ENCODE measurements at places on chromosomes 12 and 14.

DNA sequence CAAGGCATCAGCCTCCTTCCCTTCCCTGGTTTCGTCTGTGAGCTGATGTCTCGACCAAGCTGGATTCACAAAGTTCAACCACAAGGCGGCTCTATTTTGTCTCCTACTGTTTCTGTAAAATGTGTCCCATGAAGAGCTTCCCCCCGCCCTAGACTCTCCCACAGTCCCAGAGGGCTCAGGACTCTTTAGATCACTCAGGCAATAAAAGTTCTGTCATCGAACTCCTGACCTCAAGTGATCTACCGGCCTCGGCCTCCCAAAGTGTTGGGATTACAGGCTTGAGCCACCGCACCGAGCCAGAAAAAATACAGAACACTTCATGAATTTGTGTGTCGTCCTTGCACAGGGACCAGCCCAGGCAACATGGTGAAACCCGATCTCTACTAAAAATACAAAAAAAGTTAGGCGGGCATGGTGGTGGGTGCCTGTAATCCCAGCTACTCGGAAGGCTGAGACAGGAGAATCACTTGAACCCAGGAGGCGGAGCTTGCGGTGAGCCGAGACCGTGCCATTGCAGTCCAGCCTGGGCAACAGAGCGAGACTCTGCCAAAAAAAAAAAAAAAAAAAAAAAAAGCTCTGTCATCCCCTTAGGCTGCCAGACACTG, 149.4 kb downstream of the BCL11B start:
- DNase-seq, result no peak

DNA sequence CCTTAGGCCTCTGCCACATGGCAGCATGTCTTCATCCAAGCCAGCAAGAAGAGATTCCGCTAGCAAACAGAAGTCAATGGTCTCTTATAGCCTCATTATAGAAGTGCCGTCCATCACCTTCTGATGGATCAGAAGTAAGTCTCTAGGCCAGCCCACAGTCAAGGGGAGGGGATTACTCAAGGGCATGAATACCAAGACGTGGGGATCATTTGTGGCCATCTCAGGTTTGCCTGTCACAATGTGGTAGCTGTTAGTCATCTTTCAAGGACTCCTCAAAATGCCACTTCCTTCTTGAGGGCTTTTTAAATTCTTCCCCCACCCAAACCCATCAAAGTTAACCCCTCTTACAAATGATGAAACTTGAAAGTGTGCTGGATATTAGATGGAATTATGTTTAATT, 8.1 kb upstream of the ADCY6 start:
- DNase-seq, result no peak

DNA sequence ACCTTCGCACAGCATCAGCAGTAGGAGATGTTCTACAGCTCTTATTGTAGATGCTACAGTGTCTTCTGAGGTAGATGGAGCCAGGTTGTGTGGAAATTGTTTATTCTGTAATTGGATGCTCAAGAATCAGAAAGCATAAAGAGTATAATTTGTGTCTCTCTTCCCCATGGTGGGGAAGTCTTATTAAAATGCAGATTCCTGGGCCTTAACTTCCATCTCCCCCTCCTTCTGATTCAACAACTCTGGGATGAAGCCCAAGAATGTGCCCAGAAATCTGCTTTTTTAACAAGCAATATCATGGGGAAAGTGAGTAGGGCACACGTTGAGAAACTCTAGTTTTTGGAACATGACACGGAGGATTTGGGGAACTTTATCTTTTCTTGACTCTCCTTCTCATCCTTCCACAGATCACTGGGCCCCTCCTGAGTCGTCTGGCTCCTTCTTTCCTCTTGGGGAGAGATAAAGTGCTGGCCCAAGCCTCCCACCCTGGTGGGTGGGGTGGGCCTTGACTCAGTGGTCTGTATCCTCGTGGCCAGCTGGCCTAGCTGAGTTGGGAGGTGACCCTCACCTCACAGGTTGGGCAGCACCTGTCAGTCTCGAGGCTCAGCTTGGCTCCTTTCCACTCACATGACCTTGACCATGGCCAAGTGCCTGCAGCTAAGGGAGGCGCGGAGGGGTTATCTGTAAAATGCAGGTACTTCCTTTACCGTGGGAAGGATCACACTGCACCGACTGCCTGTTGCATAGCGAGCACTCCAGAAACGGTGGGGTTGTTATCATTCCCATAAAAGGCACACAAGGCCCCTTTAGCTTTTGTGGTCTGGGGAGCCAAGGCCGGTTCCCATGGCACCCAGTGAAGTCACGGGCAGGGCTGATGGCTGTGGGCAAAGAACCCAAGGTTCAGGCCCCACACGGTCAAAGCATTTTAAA, 141.9 kb downstream of the CHST11 start:
- no peak for DNase-seq

DNA sequence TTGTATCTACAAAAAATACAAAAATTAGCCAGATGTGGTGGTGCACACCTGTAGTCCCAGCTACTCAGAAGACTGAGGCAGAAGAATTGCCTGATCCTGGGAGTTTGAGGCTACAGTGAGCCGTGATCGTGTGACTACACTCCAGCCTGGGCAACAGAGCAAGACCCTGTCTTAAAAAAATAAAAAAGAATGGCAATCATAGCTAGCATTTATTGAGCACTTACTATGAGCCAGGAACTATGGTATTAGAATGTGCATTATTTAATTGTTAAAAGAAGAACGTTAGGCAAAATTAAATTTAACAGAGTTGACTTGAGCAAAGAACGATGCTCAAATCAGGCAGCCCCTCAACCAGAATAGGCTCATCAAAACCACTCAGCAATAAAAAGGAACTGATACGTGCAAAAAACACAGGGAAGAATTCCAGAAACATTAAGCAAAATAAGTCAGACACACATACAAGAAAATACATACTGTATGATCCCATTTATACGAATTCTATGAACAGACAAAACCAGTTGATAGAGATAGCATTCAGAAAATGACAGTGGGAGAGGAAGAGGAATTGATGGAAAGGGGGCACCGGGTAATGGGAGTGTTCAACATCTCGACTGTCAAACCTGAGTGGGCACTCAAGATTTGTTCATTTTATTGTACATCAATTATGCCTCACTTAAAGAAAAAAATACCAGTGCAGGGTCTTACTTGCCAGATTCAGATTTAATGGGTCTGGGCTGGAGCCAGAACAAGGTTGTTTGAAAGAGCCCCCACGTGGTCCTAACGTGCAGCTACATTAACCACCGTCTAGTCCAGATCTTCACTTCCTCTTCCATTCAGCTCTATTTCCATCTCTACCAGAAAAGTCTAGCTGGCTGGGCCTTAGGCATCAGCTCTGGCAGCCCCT, 8.0 kb downstream of the SCNN1A start:
- peak; percentile 30 for DNase-seq

DNA sequence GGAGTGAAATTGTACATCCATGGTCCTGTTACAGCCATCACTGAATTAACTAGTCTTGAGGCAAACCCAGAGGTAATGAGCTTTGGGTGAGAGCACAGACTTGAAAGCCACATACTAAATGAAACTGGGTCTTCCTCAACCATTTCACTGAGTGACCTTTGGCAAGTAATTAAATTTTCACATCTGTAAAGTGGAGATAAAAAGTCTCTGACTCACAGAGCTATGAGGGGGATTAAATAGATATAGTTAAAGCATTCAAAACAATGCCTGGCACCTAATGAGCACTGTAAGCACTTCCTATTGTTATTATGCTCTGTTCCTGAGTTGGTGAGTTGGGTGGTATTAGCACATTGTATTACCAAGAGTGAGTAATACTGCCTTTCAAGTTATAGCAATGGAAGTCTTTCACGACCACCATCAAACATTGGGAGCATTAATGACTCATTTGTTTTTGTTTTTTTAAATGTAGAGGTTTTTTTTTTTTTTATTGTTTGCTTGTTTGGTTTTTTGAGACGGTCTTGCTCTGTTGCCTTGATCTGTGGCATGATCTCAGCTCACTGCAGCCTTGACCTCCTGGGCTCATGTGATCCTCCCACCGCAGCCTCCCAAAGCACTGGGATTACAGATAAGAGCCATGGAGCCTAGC, 12.5 kb upstream of the STRN3 start:
- no peak for DNase-seq

- no peak for DNase-seq
Measured at GRCh38 chr12:95480230-95480629, 6.3 kb downstream of the METAP2 start.

GRCh38 chr14:58912287-58912686, 274.5 kb downstream of the DACT1 start:
- no peak for DNase-seq

DNA sequence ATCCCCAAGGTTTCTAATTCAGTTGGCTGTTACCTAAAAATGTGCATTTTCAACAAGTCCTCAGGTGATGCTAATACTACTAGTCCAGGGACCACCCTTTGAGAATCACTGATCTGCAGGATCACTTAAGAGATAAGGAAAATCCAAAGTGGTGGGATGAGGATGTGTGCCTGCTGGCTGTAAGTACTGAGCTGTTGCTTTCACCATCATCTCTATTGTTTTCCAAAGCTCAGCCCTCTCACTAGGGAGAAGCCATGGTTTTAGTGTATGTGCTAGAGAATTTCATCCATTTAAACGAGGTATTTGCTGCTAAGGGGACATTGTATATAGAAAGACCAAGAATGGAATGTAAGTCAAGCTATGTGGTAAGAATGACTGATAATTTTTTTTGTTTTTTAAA, 202.3 kb downstream of the KIF21A start:
- DNase-seq, result no peak

GRCh38 chr12:133217219-133217618, 18.5 kb downstream of the ANHX start:
- no peak for DNase-seq

- DNase-seq, result no peak
Measured at GRCh38 chr12:89075880-89076540, 276.3 kb downstream of the DUSP6 start.

DNA sequence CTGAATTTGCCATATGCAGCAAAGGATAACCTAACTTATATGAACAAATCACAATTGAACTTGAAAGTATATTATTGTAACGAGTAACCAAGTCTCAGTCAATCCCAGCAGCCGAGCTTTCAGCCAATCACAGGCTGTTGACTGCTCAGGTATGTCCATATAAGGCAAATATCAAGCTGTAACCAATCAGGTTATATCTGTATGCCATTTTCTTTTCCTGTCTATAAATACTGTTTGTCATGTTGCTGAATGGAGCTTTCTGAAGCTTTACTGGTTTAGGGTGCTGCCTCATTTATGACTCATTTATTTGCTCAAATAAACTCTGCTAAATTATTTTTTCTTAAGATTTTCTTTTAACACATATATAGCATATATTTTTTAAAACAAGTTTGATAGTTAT, 1059.5 kb downstream of the GALC start:
- DNase-seq, result no peak

DNA sequence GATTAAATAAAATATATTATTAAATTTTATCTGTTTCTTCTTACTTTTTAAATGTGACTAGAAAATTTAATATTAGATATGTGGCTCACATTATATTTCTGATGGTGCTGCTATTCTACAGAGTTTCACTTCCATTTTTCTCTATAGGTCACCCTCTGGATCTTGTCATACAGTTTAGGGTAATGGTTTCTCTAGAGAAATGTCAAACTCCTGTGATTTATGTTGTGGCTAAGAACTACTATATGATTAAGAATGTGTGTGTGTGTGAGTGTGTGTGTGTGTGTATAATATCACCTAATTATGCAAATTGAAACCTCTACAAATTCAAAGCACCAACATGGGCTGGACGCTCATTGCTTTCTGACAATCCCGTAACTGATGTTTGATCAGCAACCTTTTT, 325.9 kb downstream of the ADAMTS20 start:
- no peak for DNase-seq

DNA sequence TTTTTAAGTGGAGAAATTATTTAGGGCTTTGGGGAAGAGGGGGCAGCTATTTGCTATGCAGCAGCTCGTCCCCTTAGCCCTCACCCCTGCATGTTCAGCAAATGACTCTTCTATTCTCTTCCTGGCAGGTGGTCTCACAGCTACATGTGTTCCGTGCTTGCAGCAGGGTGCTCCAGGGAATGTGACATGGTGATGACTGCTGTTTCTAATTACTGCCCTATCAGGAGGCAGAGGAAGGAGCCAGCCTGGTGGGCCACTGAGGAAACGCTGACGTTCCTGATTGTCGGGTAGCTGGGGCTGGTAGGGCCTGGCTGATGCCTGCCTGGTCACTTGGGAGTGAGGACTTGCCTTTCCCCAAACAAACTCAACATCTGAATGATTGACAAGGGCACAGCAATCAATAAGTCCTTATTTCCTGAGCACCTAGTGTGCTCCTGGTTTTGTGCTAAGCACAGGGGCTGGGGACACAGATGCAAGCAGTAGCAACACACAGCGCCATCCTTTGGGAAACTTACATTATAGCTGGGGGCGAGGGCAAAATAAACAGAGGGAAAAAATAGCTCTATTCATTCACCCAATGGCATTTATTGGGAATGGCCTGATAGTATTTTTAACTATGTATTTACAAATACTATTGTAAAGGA, 377.8 kb downstream of the FUT8 start:
- no peak for DNase-seq

DNA sequence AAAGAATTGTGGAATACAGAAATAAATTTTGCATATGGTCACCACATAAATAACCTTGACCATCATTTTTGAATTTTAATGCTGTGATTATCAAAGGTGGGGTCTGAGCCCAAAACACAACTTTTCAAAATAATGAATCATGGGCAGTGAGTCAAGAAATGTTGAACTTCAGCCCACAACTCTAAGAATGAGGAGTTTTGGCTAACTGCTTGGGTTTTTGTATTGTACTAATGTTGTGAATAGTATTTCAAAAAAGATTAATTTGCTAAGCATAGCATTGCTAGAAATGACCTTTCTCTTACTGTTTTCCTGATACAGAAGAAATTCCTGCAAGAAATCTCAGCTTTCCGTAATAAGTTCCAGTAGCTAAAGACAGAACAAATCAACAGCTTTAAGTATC, 24.4 kb upstream of the YARS2 start:
- DNase-seq, result no peak

- no peak for DNase-seq
Measured at GRCh38 chr12:42686514-42687172, 97.1 kb upstream of the PRICKLE1 start.

- DNase-seq, result no peak
Measured at GRCh38 chr12:124750149-124750656, 113.5 kb downstream of the SCARB1 start.

DNA sequence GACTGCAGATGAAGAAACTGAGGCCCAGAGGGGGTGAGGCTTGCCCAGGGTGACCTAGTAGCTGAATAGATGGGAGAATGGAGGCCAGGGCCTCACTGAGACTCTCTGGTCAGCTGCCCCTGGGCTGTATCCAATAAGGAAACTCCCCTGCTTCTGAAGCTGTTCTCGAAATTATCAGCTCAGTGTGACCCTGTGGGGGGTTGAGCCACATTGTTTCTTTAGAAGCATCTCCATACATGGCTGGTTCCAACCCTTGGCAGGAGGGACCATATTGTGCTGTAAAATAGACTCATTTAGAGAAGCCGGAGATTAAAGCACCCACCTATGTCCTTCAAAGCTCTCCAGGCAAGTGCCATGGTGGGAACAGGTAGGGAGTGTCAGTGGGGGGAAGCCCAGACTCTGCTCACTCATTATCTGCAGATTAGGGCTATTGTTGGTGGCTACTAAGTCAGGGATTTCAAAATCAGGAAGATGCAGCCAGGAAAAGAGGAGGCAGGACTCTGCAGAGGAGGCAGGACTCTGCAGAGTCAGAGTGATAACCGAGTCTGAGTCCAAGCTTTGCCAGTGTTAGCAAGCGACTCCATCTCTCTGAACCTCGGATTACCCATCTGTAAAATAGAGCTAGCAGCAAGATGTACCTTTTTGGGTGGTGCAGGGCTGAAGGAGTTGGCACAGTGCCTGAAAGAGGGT, 3.5 kb downstream of the SERPINA5 start:
- no peak for DNase-seq

- DNase-seq, result no peak
Measured at GRCh38 chr12:1668833-1669543, 21.9 kb upstream of the ADIPOR2 start.

- DNase-seq, result no peak
Measured at GRCh38 chr12:102527171-102527720, 46.9 kb upstream of the IGF1 start.

Measured in stimulated activated CD4-positive, alpha-beta T cell treated with anti-CD3 and anti-CD28 coated beads, Interleukin-2, amount 100 ng/mL, for 4 hours (primary cell).